ENCODE measurements at places on chromosomes 5 and 9. TPM values are rescaled to one million over a fixed set of nuclear protein-coding genes. Genes with fewer than 3 reads are reported as not detected.

DNA sequence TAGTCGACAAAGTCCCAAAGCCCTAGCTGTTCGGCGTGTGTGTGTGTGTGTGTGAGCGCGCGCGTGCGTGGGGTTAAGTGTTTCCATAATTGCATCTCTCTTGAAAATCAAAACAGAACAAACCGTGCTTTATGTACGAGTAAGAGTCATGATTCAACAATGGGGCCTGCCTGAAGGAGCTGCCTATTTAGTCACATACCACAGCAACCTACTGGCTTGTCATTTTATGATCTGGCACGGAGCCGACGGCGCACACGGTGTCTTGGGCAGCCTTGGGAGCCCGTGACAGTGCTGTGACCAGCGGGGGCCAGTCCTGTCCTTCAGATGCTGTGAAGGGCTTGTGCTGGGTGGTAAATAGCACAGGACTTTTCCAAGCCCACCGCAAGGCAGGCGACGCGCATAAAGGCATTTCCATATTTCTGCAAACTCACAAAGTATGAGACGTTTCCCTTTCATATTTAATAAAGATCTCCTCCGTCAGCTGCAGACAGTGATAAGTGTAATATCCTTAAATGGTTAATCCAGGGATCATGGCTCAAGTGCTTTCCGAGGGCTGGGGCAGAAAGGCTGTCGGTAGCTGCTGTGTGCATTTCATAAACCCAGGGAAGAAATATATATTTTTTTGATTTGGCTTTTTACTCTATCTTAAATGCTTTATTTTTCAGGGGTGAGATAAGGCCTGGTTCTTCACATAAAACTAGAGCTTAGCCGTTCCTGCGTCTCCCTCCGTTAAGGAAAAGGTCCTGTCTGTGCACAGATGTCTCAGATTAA is 270.2 kb upstream of the IRX1 start:
- no peak for DNase-seq
- no peak overlapping the region for H3K27ac ChIP-seq
- no peak overlapping the region for H3K4me3 ChIP-seq
- no peaks in the 10 kb centered on the region for H3K36me3 ChIP-seq

- no peaks in the 10 kb centered on the region for H3K4me1 ChIP-seq
- no peak overlapping the region for H3K4me3 ChIP-seq
- no peak overlapping the region for H3K27ac ChIP-seq
- DNase-seq, result peak; percentile 52
Measured at GRCh38 chr5:106454651-106455415, 1215.9 kb downstream of the EFNA5 start.

DNA sequence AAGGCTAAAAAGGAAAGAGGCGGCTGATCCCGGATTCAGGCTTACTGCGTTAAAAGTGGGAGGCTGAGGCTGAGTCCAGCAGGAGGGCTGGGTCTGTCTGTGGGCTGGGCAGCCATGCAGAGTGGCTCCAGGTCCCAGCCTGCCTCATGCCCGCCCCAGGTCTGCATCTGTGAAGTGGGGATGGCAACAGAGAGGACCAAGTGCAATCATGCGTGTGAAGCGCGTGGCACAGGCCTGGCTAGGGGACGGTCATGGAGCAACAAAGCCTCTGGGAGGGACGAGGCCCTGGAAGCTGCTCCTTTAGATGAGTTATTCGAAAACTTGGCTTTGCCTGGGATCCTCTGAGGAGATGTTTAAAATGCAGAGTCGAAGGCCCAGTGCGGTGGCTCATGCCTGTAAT is 30.4 kb upstream of the BARHL1 start:
- H3K4me3 ChIP-seq, result no peak overlapping the region
- H3K36me3 ChIP-seq, result no peaks in the 10 kb centered on the region
- no peaks in the 10 kb centered on the region for H3K4me1 ChIP-seq

- H3K4me3 ChIP-seq, result no peak overlapping the region
- no peaks in the 10 kb centered on the region for H3K27me3 ChIP-seq
- H3K36me3 ChIP-seq, result peaks cover 2% of the 10 kb centered on the region
- no peak overlapping the region for H3K27ac ChIP-seq
Measured at GRCh38 chr5:56434986-56435385, 201.9 kb upstream of the ANKRD55 start.

GRCh38 chr9:93254061-93254481 is 70.1 kb downstream of the WNK2 start:
- no peaks in the 10 kb centered on the region for H3K4me1 ChIP-seq
- no peak overlapping the region for H3K4me3 ChIP-seq

DNA sequence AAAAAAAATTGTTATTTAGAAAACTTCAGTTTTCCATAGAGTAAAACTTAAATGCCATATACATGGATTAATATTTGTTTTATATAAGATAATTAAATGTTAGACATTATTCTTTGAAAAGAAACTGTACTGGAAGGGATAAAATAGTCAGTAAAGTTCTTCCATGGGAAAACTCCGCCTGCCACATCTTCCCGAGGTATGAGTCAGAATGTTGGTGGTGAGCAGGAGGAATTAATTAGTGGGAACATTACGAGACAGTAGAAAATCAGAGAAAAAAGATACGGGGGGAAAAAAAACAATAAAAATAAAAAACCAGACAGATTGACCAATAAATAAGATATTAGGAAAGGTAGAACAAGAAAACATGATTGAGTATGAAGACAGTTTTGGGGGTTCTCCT is 930.3 kb upstream of the C9orf72 start:
- no peak overlapping the region for H3K4me3 ChIP-seq
- no peaks in the 10 kb centered on the region for H3K27me3 ChIP-seq
- no peak overlapping the region for H3K27ac ChIP-seq
- no peaks in the 10 kb centered on the region for H3K4me1 ChIP-seq
- peaks cover under 1% of the 10 kb centered on the region for H3K36me3 ChIP-seq

GRCh38 chr9:92486371-92486770 is 4.1 kb upstream of the ASPN start:
- no peaks in the 10 kb centered on the region for H3K27me3 ChIP-seq
- DNase-seq, result no peak
- H3K4me1 ChIP-seq, result no peaks in the 10 kb centered on the region
- H3K27ac ChIP-seq, result no peak overlapping the region

- no peaks in the 10 kb centered on the region for H3K36me3 ChIP-seq
- no peak for DNase-seq
- peaks cover 6% of the 10 kb centered on the region for H3K4me1 ChIP-seq
- H3K27me3 ChIP-seq, result no peaks in the 10 kb centered on the region
- no peak overlapping the region for H3K27ac ChIP-seq
- H3K4me3 ChIP-seq, result no peak overlapping the region
Measured at GRCh38 chr9:70998962-70999361, 122.5 kb downstream of the TRPM3 start.

DNA sequence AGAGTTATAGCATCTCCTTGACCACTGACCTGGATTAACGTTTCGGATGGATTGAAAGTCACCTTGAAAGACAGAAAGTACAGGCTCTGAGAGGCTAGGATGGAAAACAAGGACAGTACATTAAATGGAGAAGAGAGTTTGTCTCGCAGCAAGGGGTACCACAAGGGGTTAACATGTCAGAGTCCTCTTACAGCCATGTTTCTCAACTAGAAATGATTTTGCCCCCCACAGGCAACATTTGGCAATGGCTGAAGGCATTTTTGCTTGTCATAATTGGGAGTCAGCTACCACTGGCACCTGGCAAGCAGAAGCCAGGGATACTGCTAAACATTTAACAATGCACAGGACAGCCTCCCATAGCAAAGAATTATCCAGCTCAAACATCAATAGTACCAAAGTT is 90.8 kb upstream of the EQTN start:
- no peaks in the 10 kb centered on the region for H3K27me3 ChIP-seq
- no peak overlapping the region for H3K27ac ChIP-seq
- no peak for DNase-seq
- H3K4me1 ChIP-seq, result peaks cover 10% of the 10 kb centered on the region
- H3K4me3 ChIP-seq, result no peak overlapping the region
- H3K36me3 ChIP-seq, result no peaks in the 10 kb centered on the region

DNA sequence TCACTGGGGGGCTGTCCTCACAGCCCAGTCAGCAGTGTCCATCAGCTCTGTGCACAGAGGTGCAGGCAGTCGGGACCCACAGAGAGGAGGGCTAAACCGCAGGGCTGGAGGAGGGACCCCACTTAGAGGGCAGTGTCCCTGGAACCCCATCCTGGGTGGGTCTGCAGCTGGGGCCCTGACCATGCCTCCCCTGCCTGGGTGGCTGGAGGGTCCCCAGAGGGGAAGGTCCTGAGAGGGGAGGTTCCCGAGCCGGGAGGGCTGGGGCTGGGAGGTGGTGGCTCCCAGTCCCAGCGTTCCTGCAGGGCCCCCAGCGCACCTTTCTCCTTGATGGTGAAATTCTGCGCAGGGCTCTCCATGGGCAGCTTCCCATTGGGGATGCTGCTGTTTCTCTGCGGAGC is 32.7 kb downstream of the EXOC3 start:
- peaks cover 25% of the 10 kb centered on the region for H3K27me3 ChIP-seq
- H3K4me3 ChIP-seq, result peak overlapping the region; percentile 37
- H3K36me3 ChIP-seq, result no peaks in the 10 kb centered on the region
- no peaks in the 10 kb centered on the region for H3K4me1 ChIP-seq

- H3K4me1 ChIP-seq, result no peaks in the 10 kb centered on the region
- no peaks in the 10 kb centered on the region for H3K27me3 ChIP-seq
- H3K27ac ChIP-seq, result no peak overlapping the region
- H3K4me3 ChIP-seq, result no peak overlapping the region
- no peaks in the 10 kb centered on the region for H3K36me3 ChIP-seq
- DNase-seq, result no peak
Measured at GRCh38 chr5:91535499-91535898, 152.4 kb upstream of the ARRDC3 start.

DNA sequence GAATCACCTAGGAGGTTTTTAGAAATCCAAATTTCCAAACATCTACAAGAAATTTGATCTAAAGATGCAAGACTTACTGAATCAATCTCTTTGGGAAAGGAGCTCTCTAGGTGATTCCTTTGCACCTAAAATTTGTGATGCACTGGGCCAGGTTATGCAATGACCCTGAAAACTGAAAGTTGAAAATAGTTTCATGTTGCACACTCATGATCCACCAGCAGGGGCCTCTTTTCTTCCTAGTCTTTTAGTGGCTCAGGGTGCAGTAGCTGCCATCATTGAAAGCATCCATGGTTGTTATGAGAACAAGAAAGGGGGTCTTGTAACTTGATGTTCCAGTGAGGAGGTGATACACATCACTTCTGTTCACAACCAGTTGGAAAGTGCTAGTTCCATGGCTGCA is 486.8 kb downstream of the PSAT1 start:
- no peak overlapping the region for H3K27ac ChIP-seq
- no peaks in the 10 kb centered on the region for H3K27me3 ChIP-seq
- H3K36me3 ChIP-seq, result no peaks in the 10 kb centered on the region
- H3K4me1 ChIP-seq, result peaks cover 5% of the 10 kb centered on the region
- DNase-seq, result no peak

GRCh38 chr9:33222031-33222430 is 17.9 kb upstream of the SPINK4 start:
- no peaks in the 10 kb centered on the region for H3K36me3 ChIP-seq
- H3K27ac ChIP-seq, result no peak overlapping the region
- no peaks in the 10 kb centered on the region for H3K4me1 ChIP-seq
- no peak for DNase-seq
- no peaks in the 10 kb centered on the region for H3K27me3 ChIP-seq
- no peak overlapping the region for H3K4me3 ChIP-seq

The MARCOL gene
- not detected for total RNA-seq

All from H9 (cell line).